MG63 (cell line): ENCODE measurements at places on chromosomes 6 and 20.

DNA sequence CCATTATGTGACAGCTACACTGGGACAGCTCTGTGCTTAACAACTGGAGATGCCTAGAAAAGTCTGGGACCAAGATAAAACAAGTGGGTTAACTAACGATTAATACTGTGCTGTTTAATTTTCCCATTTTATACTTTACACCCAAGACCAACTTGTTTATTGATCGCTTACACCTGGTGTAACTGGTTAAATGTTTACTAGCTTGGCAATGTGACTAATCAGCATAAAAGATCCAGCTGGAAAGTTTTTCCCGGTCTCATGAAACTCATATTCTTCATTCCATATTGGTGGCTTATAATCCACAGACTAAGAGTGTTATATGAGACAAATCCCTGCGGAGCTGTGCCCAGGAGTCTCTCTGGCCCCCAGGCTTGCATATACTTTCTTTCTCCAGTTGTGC lies 101.7 kb upstream of the GJE1 start:
- DNase-seq, result no peak

DNA sequence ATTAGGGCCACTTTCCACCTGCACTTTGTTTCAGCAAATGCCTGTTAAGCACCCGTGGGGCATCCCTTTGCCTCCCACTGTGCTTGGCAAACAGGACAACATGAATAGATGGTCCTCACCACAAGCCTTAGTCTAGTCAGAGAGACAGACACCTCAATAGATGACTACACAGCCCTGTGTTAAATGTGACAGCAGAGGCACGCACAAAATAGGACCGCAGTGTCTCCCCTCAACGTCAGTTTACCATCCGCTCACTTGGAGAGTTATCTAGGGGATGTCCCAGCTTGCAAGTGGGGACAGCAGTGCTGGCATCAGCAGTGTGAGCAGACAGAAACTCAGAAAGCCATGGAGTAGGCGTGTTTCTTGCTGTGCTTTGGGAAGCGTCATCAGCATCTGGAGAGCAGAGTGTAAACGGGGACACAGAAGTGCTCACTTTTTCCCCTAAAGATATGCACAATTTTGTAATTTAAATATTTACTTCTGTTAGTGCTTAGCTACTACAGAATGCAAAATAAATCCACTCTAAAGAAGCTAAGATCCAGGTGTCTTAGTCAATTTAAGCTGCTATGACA lies 66.0 kb upstream of the TXNDC5 start:
- no peak for DNase-seq

GRCh38 chr6:142975365-142975764 lies 30.4 kb upstream of the HIVEP2 start:
- no peak for DNase-seq

DNA sequence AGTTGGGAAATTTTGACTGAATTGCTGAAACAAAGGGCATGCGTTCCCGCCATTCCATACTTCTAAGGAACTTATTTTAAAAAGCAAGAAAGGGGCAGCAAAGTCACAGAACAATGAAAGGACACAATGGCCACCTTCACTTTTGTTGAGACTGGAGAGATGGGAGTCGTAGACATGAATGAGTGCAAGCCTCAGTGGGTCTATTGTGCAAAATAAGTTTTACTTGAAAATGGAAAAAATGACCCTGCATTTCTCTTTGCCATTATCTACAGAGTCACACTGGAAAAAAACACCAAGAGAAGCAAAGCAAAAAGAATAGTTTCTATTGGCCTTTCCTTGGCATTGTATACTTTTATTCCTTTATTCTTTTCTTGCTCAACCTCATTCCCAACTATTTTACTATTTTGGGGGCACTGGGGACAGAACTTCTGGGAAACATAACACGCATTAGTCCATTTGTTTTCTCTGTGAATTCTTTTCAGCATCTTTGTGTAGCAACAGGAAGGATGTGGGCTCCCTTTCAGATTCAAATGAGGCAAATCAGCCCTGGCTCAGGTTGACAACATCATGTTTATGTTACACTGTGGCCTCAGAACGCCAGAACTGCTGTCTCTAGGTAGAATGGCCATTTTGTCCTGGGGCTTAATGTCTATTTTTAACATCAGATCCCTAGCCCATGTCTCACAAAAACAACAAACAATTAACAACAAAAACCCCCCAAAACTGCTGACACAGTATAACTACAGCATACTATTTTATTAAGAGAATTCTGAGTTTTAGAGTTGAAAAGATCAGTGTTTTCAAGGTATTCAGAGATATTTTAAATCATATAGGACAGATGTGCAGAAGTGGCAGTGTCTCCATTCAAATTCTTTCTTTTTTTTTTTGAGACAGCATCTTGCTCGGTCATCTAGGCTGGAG lies 122.2 kb downstream of the FYN start:
- no peak for DNase-seq

GRCh38 chr20:63261060-63261794 lies 7.0 kb upstream of the NKAIN4 start:
- no peak for DNase-seq

- no peak for DNase-seq
These were observed 212.3 kb upstream of the SYNDIG1 start for GRCh38 chr20:24257171-24257570.

DNA sequence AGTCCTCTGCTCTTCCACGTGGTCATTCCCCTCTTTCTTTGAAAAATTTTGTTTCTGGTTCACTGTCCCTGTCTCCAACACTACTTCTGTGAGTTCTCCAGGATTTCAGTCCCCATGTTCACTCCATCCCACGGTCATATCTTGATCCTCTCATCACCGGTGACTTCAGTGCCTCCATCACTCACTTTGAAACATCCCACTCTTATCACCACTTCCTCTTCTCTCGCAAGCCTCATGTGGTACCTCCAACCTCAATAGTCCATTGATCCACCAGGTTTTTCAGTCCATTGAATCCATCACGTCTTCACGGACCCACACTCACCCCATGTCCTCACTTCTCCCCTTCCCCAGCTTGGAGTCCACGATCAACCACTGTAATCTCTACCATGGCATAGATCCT lies 64.8 kb downstream of the CARMIL1 start:
- no peak for DNase-seq

- DNase-seq, result no peak
These were observed 26.1 kb upstream of the ADTRP start for GRCh38 chr6:11804701-11805100.

DNA sequence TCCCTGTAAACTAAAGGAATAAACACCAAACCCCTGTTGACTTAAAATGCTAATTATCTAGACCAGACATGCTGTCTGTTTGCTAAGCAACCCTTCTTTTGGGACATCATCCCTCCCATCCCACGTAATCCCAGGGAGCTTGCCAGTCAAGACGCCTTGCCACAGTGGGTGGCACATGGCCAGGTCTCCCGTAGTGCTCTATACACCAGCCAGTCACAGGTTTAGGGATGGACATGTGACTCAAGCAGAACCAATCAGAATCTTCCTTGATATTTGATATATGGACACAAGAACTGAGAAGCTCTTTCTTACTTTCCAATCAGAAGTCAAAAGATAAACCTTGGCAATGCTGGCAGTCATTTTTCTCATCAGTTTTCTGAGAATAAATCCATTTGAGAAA lies 60.0 kb downstream of the CNKSR3 start:
- no peak for DNase-seq

DNA sequence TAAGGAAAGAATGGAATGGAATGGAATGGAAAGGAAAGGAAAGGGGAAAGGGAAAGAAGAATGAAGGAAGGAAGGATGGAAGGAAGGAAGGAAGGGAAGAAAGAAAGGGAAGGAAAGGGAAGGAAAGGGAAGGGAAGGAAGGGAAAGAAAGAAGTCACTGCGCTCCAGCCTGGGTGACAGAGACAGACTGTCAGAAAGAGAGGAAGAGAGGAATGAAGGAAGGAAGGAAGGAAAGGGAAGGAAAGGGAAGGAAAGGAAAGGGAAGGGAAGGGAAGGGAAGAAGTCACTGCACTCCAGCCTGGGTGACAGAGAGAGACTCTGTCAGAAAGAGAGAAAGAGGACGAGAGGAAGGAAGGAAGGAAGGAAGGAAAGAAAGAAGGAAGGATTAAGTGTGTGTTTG lies 221.2 kb upstream of the LAMP5 start:
- no peak for DNase-seq

DNA sequence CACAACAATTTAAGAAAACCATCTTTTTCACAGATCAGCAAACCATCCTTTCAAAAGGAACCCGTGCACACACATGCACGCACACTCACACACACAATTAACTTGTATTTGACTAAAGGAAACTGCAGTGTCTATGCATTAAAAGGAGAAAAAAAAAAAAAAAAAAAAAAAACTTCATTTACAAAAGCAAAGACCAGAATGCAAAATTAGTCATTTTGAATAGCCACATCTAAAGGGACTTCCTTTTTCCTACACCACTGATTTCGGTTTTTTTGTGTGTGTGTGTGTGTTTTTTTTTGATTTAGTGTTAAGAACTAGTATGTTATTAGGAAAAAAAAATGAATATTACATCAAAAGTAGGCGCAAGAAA lies 6.3 kb downstream of the ZMYND8 start:
- no peak for DNase-seq

GRCh38 chr20:58457083-58457695 lies 58.0 kb downstream of the APCDD1L start:
- DNase-seq, result no peak

- DNase-seq, result no peak
These were observed 144.6 kb downstream of the ARHGAP18 start for GRCh38 chr6:129565366-129565765.

- DNase-seq, result no peak
These were observed 215.9 kb upstream of the AGPAT4 start for GRCh38 chr6:161489626-161490306.

- no peak for DNase-seq
These were observed 35.7 kb downstream of the RRBP1 start for GRCh38 chr20:17646209-17646960.

GRCh38 chr6:70166088-70166958 lies 136.6 kb downstream of the COL9A1 start:
- DNase-seq, result peak; percentile 44

- no peak for DNase-seq
These were observed 14.7 kb upstream of the PTGIS start for GRCh38 chr20:49582413-49583334.

DNA sequence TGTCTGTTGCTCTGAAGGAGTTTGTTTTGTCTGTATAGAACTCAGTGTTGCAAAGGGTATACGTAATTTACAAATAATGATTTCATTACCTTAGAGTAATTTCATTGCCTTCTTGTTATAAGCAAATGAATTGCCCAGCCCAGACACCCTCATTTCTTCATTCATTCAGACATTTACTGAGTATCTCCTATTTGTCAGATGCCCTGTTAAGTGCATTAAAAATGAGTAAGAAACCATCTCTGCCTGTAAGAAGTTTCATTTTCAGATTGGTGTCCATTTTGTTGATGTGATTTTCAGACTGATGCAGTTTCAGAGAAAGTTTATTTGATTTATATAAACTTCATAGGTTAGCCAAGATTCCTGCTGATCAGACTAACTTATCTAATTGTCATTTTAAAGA lies 429.3 kb downstream of the PHF3 start:
- DNase-seq, result no peak

DNA sequence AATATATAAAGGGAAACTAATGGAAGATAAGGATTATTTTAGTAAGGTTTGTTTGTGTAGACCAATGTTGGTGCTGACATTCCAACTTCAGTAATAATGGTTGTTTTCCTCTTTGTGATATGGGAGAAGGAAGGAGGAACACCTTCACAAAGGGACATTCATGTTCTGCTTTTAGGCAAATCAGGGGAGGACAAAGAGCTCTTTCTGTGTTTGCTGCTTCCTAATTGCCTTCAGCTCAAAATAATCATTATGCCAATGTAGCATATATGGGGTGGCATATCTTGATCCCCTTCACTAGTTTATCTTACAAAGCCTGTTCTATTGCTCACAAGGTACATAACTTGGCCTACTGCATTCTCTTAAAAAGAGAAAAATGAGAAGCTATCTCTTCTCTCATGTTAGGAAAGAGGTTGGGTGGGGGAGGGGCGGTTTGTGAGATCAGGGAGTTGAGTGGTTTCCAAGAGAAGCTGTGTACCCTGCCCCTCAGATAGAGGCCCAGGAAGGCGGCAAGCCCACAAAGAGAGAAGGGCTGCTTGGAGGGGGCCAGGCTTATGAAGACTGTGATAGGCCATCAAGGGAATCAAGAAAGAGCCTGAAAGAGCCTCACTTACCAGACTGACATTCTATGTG lies 4.7 kb upstream of the ADGRG6 start:
- DNase-seq, result no peak

- no peak for DNase-seq
These were observed 60.2 kb downstream of the GCLC start for GRCh38 chr6:53484476-53485280.

DNA sequence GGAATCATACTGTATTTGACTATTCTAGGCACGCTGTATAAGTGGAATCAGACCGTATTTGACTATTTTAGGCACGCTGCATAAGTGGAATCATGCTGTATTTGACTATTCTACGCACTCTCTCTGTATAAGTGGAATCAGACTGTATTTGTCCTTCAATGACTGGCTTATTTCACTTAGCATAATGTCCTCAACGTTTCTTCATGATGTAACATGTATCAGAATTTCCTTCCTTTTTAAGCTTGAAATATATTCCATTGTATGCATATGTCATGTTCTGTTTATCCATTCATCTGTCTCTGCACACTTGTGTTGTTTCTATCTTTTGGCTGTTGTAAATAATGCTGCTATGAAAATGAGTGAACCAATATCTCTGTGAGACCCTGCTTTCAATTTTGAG lies 5.7 kb downstream of the CCDC170 start:
- DNase-seq, result no peak

DNA sequence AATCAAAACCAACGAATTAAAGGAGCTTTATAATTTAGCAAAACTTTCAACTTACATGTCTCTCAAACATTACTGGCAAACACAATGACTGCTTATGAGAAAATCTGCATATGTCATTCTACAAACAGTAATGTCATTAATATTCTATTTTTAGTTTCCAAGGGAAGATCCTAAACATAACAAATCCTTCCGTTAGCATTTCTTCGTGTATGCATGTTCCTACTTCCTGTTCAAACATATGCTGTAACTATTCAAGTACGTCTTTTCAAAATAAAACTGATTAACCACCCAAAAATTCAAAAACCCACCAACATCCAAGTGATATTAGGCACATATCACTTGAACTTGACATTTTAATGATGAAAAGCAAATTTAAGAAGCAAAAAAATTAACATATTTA lies 131.3 kb downstream of the HACE1 start:
- DNase-seq, result no peak

- DNase-seq, result no peak
These were observed 90.2 kb downstream of the DACT2 start for GRCh38 chr6:168229368-168229752.

DNA sequence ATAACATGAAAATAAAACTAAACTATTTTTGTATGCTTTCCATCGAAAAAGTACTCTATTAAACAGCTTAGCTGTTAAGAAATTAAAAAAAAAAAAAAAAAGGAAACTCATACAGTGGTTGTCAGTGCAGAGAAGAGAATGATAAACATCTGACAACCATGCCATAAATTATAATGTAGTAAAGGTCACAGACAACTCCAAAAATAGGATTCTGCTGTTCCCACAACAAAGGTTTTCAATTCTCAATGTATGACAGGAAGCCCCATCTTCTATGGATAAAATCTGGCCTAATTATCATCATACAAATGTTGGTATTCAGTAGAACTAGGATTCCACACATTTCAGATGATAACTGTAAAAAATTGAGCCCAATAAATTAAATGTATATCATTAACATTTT lies 5.0 kb downstream of the PLN start:
- DNase-seq, result no peak

- DNase-seq, result peak; percentile 84
These were observed 142.9 kb downstream of the HIVEP2 start for GRCh38 chr6:142802124-142802523.

- DNase-seq, result peak; percentile 43
These were observed 39.1 kb downstream of the ILRUN start for GRCh38 chr6:34657307-34657978.

GRCh38 chr6:93550551-93551276 lies 131.4 kb upstream of the EPHA7 start:
- DNase-seq, result no peak
